ENCODE measurements at places on chromosomes 1 and 21.
A peak's percentile ranks its signal among the peaks of the same experiment; 100 is the strongest.

GRCh38 chr1:89945852-89946476 is 48.9 kb upstream of the ZNF326 start:
- DNase-seq, result no peak

GRCh38 chr21:42471206-42471605 is 24.8 kb downstream of the RSPH1 start:
- no peak for DNase-seq

DNA sequence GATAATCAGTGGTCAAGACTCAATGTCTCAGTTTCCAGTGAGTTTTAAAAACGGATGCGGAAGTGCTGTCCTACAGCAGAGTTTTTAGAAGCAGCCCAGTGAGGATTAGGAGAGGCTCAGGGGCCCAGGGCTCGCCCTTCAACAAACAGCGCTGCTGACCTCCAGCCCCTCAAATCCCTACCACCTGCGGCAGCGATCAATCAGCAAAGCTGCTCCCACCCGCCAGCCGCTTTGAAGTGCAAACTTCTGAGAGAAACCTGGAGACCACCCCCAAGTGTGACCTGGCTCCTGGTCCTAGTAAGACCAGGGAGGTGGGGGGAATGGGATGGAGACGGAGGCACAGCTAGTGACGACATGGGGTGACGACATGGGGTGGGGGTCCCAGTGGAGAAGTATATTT is 14.4 kb downstream of the ZBTB17 start:
- no peak for DNase-seq

DNA sequence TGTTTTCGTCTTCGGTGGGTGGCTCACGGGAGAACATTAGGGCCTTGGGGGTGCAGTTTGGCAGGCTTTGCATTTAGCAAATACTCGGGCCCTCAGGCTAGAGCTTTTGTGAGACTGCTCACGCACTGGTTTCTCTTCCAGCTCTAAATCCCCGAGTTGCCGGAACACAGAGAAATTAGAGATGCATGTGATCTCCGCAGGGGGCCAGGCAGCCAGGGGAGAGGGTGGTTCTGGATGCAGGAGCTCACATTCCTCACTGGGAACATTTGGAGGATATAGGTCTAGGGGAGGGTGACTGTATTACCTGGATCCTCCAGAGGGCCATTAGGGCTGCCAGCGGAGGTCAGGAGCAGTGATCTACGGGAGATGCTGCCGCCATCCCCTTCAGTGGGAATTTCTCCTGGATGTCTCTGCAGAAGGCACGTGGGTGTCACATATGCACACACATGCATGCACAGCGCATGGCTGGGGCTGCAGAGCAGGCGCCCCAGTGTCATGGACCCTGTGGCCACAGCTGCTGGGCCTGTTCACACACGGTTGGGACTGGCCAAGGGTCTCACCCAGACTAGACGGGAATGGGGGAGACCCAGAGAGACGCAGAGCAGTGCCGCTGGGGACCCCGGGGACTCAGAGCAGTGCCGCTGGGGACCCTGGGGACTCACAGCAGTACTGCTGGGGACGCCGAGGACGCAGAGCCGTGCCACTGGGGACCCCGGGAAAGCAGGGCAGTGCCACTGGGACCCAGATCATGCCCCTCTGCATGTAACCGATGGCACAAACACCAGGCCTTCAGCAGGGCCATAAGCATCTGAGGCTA is 258.7 kb downstream of the CAMTA1 start:
- no peak for DNase-seq

DNA sequence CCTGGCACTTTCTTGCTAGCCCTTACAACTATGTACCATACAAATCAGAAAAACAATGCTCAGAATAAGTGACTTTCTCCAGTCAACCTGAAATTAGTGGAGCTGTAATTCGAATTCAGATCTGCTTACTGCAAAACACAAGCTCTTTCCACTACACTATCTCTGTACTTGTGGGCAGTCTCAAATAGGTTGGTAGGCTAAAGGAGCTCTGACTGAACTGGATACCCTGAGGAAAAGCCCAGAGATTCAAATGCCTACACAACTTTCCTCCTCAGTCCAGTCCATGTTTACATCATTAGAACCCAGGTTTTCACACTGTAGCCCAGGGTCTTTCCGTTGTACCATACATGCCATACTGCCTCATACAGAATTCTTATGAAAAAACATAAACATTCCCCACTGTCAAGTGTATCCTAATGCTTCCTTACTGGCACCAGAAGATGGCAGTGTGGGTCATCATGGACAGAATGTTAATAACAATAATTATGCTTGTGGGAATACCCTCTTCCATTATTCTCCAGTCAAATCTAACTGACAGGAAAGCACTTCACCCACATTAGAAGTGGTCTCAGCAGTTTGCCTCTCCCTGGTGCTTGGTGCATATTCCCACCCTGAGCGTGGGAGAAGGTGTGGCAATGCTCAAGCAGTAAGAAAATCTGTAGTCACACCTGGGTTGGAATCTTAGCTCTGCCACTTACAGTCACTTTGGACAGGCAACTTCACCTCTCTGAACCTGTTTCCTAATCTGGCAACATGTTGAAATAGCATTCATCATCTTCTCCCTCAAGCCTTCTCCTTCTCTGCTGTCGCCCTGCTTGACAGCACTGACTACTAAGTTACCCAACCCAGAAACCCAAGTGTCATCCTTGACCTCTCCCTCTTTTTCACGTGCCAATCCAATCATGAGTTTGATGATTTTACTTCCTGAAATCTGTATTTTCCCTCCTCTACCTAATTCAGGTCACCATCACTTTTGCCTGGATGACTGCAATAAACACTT is 14.4 kb upstream of the ZFYVE9 start:
- DNase-seq, result no peak

- DNase-seq, result no peak
These were observed 53.4 kb downstream of the MACO1 start for GRCh38 chr1:25484096-25484495.

DNA sequence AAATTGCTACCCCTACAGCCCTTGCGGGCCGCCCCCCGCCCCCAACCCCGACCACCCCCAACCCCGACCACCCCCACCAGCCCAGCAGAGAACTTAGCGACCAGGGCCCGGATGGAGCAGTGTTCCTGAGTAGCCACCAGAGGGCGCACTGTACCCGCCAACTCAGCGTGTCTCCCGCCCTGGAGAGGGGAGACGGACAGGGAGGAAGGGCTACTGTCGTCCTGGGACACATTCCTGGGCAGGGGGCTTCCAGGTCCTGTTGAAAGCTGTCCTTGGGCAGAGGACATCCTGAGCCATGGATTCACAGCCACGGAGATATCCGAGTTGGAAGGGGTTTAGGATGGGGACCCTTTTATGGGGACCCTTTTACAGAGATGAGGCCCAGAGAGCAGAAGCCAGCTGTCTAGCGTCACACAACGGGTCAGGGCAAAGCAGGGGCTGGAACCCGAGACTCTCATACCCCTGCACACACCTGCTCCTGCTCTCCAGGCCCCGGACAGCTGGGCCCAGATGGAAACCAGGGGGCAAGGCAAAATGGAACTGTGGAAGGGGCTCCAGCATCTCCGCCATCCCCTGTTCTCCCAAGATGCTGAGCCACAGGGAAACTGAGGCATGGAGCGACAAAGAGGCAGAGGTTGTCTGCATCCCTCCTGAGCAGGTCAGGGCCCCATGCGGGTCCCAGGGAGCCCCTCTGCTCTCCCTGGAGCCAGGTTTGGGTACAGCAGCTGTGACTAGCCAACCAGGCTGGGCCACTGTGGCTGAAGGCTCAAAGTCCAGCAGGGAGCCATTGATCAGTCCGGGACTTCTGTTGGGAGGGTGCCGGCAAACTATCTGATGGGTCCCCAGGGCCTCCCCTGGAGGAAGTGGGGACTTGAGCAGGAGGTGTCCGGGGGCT is 25.0 kb upstream of the LAPTM5 start:
- DNase-seq, result peak; percentile 60

DNA sequence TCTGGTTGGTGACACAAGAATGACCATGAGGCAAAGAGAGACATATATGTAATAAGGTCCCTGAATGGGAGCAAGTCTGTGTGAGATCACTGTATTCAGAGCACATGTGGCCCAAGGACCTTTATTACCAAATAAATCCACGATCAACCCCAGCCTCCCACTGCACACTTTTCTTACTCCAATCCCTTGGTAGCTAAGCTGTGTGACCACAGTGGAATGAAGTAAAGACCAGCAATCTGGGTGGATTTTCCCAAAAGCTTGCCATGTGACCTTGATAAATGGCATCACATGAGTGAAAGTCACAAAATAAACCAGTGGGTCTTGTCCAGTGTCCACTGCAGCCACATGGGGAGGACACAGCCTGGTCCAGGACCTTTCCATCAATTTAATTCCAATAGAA is 36.7 kb upstream of the TLR5 start:
- no peak for DNase-seq

DNA sequence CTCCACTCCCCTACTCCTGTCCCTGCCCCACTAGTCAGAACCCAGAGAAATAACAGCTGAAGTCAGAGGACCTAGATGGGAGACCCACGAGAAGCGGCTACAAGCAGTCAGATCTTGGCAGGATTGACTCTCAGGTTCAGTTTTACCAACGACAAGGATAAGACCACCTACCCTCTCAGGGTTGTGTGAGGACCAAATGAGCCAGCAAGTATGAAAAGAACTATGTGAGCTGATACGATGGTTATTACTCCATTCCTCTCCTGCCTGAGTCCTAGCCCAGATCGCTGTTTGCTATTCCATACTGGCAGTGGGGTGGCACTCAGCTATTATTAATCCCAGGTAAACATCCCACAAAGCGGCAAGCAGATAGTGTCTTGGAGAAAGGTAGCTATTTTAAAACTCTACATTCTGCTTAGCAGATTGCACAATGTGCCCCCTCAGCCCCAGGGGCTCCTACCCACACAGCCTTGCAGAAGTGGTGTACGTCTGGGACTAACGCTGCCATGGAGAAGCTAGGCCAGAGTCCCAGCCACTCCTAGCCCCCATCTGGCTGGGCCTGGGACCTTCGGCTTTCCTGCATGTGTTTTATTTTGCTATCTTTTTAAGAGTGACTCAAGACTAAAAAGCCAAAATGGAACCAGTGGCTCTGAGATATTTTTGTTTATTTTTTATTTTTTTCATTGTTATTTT is 58.9 kb downstream of the CD46 start:
- DNase-seq, result no peak

DNA sequence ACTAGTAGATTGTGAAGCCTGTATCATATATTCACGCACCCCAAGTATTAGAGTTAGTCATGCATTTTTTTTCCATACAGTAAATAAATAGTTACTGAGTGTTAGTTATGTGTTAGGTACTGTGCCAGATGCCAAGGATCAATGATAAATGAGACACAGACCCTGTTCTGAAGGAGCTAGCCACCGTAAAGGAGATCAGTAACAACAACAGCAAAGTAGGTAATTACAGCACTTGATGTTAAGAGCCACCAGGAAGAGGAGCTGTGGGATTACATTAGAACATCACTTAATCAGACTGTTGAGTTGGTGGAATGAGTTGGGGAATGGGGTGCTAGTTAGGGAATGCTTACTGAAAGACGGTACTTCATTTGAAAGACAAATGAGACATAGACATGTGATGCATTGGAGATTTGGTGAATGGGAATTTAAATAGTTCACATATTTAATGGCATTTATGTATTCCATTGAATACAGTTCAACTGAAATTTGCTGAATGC is 21.0 kb downstream of the PRKAA2 start:
- DNase-seq, result no peak

GRCh38 chr1:58584082-58584895 is 7.2 kb upstream of the TACSTD2 start:
- DNase-seq, result no peak

DNA sequence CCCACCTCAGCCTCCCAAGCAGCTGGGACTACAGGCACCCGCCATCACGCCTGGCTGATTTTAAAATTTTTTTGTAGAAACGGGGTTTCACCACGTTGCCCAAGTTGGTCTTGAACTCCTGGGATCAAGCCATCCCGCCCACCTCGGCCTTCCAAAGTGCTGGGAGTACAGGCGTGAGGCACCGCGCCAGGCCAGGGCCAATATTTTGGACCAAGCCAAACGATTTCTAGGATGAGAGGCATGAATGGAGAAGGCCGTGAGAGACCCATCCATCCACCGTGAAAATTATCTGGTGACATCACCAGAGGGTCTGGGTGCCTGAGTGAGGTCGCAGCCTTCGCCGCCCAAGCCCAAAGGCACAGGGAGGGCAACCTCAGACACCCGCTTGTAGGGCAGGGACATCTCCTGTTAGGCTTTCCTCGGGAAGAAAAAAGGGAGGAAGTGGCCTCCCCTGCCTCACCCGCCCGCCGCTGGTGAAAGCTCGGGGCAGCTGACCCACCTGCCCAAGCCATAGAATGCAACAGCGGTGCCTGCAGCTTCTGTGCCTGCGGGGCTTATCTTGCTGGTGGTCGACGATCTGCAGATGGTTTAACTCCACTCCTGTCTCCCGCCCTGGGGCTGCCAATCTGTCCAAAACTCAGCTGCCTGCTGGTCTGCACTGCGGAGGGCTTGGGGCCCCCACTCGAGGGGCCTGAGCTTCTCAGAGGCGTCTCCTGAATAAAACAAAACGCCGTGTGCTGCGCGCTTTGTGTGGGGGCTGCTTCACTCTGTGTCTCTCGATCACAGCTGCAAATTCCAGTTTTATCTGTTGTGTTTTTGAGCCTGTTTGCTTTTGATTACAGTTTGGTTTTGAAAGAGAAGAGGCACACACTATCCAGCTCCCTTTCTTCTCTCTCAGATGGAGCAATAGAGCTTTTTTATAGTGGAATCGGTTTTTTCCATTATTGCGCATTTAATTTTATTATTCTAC is 85.8 kb downstream of the MRPS6 start:
- DNase-seq, result no peak

DNA sequence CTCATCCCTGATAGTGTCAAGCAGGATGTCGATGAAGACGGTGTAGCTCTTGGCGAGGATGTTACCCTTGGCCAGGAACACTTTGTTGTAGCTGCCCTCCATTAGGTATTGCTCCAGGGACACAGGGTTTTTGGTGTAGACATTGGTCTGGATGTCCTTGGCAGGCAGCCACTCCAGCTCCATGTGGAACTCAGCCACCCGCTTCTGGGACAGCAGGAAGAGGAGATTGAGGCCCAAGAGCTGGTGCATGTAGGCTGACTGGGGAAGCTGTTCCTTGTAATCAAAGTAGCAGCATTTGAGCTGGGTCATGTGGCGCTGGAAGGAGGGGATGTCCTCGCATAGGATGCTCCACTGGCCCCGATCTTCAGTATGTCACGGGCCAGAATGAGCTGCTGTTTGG is 9.5 kb downstream of the IL6R start:
- DNase-seq, result no peak

- peak; percentile 7 for DNase-seq
These were observed at the start of gene ROR1 for GRCh38 chr1:63773815-63774616. ROR1 (plus strand) TSS chr1:63774017.

DNA sequence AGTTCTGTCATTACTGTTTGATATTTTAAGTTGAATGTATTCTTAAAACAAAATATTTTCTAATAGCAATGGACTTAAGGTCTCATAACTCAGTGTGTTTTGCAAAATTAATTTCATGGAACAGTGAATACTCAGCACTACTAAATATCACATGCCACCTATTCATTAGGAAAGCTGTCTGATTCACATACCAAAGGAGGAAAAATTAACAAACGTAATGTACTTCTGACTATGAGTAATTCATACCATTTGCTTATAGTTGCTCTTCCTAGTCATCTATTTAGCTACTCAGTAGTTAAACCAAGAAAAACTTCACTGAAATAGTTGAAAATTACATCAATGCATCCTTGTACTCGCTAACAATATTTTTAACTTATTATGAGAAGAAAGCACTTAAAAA is 35.2 kb downstream of the TP53BP2 start:
- DNase-seq, result no peak
